Stimulated activated naive CD8-positive, alpha-beta T cell treated with anti-CD3 and anti-CD28 coated beads, Interleukin-15, amount 100 ng/mL, for 72 hours (primary cell): ENCODE measurements at places on chromosomes 7 and 10.

DNA sequence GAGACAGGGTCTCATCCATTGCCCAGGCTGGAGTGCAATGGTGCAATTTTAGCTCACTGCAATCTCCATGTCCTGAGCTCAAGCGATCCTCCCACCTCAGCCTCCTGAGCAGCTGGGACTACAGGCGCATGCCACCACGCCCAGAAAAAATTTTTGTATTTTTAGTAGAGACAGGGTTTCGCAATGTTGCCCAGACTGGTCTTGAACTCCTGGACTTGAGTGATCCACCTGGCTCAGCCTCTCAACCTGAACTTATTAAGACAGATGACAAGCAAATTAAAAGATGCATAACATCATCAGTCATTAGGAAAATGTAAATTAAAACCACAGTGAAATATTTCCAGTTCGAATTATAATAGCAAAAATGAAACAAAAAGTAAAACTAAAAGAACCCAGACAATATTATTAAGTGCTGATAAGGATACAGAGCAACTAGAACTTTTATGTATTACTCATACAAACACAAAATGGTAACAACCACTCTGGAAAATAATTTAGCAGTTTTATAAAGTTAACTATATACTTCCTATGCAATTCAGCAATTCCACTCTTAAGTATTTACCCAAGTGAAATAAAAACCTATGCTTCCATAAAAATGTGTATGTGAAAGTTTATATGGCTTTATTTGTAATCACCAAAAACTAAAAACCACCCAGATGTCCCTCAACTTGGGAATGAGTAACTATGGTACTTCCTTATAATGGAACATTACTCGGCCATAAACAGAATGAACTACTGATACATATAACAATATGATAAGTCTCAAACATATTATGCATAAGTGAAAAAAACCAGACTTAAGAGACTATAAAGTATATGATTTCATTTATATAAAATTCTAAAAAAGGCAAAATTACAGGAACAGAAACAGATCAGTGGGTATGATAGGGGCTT is 15.3 kb downstream of the ZFAND4 start:
- DNase-seq, result no peak

GRCh38 chr10:125283191-125283835 is 123.0 kb upstream of the CTBP2 start:
- DNase-seq, result no peak

DNA sequence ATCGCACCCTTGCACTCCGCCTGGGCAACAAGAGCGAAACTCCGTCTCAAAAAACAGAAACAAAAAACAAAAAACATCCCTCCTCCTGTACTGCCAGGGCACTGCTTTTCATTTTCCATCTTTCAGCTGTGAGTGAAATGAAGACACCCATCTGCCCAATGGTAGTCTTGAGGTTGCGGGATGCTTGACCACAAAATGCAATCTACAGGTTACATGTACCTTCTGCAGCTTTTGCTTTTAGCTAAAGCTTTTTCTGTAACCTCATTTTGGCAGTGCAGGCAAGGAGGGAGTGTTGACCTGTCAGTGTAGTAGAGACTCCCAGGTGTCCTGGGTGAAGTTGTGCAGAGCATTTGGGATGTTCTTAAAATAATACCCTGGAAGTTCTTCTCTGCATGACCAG is 476.5 kb downstream of the CALN1 start:
- DNase-seq, result no peak

- DNase-seq, result no peak
Measured at GRCh38 chr7:16933296-16934279, 51.8 kb upstream of the AGR3 start.

DNA sequence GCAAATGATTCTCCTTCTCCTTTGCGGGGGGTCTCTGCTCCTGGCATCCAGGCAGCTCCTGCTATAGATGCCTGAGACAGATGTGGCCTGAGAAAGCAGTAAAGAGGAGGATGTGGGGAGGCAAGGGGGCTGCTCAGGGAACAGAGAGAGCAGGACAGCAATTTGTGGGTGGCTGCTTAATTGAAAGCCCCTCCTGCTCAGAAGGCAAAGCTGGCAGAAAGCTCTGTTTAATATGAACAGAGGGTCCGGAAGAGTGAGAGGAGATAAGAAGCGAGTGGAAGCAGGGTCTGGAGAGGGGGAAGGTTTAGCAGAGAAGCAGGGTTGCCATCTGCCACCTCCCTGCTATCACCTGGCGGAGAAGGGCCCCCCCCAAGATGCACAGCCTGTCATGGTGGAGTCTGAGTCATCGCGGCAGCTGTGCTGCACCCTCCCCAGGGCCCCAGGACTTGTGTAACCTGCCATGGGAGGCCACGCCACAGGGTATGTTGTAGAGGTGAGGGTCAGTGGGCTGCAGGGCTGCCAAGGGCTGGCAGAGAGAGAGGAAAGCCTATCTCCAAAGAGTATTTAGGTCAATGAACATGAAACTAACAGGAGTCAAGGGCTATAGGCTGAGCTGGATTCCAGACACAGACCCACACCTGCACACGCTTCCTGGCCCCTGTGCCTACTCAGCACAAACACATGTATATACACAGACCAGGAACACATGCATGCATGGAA is 1109.8 kb upstream of the AUTS2 start:
- DNase-seq, result no peak
